ENCODE measurements at places on chromosomes 2 and 18.
A peak's percentile ranks its signal among the peaks of the same experiment; 100 is the strongest.

DNA sequence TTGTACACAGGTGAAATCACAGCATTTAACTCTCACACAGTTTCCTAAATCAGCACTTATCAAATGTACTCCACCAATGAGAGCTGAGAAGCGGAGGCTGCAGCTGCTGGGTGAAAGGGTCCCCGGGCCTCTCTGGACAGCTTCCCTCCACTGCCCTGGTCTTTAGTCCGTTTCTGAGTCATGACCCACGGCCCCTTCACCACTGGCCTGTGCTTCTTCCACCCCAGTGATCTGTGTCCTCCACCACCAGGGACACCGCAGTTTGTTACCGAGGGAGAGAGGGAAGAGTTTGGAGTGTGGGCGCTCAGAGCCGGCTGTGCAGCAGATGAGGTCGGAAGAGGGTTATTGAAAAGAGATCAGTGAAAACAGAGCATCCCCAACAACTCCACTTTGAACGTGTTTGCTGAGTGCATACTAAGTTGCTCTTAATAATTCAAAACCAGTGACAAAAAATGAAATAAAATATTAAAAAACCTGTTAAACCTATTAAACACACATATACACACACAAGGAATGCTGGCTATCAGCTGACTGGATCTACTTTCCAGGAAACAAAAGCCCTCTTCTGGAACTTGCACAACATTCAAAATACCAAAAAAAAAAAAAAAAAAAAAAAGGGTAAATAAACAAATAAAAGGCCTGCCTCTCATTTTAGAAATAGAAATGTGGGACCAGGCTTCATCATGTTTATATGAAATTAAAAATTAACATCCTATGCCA, 54.1 kb downstream of the PXDN start:
- DNase-seq = peak; percentile 48

- no peak for DNase-seq
These were observed 143.8 kb downstream of the HAUS1 start for GRCh38 chr18:46247942-46248341.

DNA sequence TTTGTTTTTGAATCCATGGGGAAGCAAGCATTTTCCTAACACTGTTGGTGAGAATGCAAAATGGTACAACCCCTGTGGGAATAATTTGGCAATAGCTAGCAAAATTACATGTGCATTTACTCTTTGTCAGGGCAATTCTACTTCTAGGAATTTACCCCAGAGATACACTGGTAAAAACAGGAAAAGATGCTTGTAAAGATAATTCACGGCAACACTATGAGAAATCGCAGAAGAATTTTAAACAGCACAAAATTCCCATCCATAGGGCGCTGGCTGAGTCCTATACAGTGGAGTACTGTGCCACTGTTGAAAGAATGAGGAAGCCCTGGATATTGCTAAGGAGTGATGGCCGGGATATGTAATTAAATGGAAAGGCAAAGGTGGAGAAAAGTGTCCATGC, 75.8 kb downstream of the DGKD start:
- peak; percentile 59 for DNase-seq

DNA sequence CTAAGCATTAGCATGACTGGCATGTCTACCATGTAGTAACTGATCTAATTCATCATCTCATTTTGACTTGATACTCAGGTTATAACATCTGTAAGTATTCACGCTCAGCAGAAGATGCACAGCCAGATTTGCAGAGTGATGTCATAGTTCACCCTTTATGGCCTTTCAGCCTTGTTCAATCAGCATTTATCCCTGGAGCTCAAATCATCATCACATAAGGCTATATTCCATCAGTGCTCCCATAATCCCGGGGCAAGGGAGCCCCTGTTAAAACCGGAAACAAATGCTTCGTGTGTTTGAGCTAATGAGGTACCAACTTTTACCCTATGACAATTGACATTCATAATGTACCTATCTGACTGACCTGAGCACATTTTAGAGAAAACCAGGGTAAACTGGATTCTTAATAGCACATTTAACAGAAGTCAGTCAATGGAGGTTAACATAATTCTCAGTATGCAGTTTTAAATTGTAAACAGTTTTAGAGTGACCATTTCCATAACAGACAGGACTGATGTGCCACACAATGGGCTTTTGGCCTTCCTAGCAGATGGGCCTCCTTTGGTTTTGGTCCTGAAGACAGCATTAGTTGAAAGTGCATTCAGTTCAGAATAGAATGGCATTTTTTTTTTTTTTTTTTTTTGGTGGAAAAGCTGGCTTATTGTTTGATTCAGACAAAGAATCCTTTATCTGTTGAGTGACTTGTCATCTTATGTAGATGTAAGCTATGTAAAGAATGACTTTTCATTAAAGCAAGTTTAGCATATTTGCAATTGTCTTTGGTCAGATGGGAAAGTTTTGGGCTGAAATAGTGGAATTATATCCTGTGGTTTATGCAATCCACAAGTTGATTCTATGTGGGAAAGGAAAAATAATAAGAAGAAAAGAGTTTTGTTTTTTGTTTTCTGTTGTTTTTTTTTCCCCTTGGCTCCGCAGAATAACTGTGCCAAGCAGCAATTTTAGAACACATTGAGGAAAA, 866.0 kb upstream of the ACVR2A start:
- DNase-seq = no peak

DNA sequence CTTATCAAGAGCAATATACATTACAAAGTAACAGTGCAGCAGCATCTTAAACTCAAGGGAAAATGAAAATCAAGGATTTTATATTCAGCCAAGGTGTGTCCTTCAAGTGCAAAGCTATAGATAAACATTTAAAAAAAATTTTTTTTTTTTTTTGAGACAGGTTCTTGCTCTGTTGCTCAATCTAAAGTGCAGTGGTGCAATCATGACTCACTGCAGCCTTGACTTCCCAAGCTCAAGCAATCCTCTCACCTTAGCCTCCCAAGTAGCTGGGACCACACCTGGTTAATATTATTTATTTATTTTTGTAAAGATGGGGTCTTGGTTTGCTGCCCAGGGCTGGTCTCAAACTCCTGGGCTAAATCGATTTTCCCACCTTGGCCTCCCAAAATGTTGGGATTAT, 9.0 kb downstream of the CDKL4 start:
- peak; percentile 24 for DNase-seq

- DNase-seq = no peak
These were observed 162.2 kb downstream of the PXDN start for GRCh38 chr2:1581965-1582625.
